ENCODE measurements at places on chromosomes 3 and 15.

DNA sequence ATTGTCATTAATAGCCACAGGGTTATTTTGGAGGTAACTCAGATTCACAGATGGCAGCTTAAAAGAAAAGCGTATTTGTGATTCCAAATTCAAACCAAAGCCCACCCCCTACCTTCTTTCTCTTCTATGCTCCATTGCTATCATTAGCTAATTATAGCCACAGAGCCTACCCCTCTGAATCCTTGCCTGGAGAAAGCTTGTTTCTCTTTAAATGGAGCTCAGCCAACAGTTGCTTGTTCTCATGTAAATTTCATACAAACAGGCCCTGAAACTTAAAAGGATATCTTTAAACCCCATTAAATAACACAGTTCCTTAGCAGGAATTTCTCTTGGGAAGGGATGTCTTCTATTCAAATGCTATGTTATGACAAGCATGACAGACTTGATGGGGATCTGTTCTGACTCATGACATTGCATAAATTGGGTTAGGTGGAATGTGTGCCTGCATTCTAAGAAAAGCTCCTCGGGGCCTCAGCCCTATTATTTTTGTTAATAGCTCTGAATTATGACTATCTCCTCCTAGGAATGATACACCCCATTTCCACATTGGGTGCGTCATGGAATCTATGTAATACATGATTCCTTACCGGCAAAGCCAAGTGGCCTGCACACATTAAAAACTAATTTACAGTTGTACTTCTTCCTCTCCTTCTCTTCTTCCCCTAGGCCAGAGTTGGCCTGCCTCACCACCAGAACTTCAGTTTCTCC lies 265.8 kb downstream of the TAFA4 start:
- DNase-seq, result no peak

DNA sequence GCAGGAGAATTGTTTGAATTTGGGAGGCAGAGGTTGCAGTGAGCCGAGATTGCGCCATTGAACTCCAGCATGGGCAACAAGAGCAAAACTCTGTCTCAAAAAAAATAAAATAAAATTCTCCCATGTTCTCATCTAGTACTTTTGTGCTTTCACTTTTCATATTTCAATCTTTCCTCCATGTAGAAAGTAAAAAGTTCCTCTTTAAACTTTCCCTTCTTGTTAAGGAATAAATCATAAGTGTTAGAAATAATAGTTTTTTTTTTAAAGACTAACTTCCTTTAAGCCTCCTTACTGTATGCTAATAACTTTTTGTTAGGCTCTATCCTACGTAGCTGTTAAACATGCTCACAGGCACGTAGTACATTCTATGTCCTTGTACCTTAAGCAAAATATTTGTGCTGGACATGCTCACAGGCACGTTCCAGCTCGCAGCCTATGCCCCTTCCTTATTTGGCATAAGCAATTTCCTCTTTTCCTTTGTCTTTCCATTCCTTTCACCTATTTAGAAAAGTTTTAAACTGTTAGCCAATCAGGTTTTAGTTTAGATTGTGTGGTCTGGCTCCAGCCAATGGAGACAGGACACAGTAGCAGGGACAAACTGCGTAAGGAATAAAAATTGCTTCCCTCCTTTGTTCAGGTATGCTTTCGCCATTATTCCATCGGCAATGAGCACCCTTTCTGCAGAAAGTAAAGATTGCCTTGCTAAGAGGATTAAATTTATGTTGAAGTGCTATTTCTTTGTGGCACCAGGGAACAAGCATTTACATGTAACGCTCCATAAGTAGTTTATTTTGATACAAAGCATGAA lies 38.9 kb upstream of the PIK3CB start:
- DNase-seq, result no peak

- no peak for DNase-seq
Observed at GRCh38 chr3:105085506-105085905, 281.2 kb upstream of the ALCAM start.

GRCh38 chr3:53357458-53357857 lies 10.1 kb upstream of the DCP1A start:
- DNase-seq, result peak; percentile 72

GRCh38 chr3:18223571-18223970 lies 201.6 kb downstream of the SATB1 start:
- DNase-seq, result peak; percentile 82

DNA sequence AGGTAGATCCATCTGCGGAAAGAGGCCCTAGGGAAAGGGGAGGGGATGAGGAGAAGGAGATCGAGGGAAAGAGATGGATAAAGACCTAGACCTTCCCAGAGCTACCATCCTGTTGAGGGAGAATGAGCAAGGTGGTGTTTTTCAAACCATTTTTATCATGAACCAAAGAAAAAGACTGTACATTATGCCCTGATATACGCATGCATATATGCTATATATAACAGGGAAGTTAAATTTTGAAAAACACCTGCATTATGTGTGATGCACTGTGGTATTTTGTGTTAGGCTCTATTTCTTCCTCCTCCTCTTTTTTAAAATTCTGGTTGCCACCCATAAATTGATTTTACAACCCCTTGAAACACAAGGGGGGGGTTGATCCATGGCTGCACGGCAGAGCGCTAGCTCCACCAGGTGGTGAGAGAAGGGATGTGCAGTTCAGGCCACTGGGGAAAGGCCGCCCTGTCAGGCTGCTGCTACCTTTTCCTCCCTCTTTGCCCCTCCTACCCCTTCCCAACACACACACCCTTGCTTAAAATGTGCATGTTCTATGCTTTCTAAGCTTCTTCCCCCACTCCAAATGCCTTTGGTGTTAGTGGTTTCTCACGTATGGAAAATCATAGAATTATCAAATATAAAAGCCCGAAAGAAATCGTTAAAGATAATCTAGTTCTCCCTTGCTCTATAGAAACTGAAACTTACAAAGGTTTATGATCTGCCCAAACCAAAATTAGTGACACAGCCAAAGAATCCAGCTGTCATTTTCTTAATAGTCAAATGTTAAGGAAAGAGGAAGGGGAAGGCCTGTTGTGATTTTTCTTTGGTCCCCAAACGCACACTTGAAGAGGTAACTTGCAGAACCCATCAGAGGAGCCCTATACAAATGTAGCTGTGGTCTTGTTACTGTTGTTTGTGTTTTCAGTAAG lies 262.0 kb upstream of the UMPS start:
- peak; percentile 71 for DNase-seq

DNA sequence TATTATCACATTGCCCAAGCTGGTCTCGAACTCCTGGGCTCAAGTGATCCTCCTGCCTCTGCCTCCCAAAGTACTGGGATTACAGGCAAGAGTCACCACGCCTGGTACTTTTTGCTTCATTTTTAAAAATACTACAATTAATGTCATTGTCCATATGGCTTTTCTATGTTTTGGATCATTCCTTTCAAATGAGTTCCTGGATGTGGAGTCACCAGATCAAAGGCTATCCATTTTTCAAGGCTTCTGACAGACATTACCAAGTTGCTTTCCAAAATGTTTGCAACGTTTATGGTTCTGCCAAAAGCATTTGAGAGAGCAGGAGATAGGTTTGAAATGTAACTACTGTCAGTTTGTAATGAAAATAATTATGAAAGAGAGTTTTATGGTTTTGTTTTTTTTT lies 34.2 kb upstream of the BCL2L10 start:
- no peak for DNase-seq

- peak; percentile 7 for DNase-seq
Observed at GRCh38 chr3:105730801-105731354, 137.9 kb downstream of the CBLB start.

GRCh38 chr3:130759692-130760338 lies 13.2 kb upstream of the PIK3R4 start:
- peak; percentile 93 for DNase-seq

DNA sequence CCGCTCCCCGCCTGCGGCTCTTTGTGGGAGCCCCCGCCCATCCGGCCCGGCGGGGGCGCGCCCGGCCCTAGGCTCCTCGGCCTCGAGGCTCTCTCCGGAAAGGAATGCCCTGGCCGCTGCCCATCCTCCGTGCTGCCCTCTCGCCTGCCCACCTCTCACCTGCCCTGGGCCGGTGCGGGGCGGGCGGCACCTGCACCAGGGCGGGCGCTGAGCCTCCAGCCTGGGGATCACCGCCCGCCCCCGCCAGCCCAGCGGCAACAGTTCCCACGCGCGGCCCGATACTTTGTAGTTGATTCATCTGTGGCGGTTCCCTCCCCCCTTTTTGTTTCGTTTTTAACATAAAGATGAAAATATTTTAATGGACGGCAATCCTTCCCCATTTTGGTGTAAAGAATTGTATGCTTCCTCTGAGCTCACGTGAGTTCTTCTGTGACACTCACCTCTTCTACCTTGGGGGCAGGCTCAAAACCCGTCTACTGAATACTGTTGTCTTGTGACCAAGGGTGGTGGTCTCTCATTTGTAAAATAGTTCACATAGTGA lies 1.9 kb downstream of the KLF13 start:
- peak; percentile 61 for DNase-seq

- DNase-seq, result no peak
Observed at GRCh38 chr15:87715252-87715651, 541.3 kb downstream of the NTRK3 start.

DNA sequence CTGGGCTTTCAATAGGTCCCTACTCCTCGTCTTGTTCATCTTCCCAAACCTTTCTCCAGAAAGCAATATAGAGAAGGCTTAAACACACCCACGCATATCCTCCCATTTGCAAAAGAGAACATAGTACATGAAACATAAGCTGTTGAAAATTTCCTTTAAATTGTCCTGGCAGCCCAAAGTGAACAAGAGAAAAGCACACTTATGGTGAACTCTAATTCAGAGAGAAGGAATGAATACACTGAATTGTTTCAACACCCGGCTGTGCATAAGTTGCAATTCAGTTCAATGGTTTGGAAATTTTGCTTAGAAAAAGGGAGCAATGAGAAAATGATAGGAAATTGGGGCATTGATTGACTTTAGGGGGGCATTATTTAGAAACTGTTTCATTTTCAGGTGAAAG lies 202.6 kb downstream of the TIGIT start:
- no peak for DNase-seq

DNA sequence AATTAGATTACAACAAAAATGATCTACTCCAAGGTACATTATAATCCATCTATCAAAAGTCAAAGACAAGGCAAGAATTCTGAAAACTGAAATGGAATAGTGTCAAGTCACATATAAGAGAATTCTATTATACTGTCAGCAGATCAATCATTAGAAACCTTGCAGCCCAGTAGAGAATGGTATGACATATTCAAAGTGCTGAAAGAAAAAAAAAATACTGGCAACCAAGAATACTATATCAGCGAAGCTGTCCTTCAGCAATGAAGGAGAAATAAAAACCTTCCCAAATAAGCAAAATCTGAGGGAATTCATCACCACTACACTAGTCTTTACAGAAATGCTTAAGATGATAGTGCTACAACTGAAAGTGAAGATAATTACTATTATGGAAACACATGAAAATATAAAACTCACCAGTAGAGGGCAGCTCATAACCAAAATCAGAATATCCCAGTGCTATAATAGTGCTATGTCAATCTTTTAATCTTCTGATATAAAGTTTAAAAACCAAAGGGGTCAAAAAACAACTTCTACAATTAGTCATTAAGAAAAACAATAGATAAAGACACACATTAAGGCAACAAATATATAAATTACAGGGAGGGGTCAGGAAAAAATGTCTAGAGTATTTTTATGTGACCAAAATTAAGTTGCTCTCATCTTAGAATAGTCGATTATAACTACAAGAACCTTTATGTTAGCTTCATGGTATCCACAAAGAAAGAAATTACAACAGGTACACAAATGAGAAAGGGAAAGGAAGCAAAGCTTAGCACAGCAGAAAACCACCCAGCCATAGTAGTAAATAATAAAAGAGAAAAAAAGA lies 190.7 kb upstream of the CNTN6 start:
- DNase-seq, result peak; percentile 49

DNA sequence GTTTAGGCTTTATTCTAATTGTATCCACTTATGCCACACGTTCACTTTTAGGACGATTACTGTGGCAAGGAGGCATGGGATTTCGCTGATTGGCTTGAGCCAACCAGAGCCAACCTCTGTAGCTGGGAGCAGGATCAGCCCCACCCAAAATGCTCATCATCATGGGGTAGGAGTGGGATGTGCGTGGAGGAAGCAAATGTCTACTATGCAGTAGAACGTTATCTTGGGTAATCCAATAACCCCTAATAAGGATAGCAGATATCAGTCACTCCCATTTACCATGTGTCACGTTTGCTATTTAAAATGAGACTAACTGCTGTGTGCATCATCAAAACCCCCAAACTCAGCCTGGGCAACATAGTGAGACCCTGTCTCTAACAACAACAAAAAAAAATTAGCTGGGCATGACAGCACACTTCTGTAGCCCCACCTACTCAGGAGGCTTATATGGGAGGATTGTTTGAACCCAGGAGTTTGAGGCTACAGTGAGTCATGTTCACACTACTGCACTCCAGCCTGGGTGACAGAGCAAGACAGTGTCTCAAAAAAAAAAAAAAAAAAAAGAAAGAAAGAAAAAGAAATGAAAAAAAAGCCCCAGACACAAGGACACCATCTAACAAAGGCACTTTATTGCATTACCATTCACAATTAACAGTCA lies 17.8 kb upstream of the ITGB5 start:
- no peak for DNase-seq

GRCh38 chr3:193446965-193447602 lies 68.5 kb upstream of the ATP13A5 start:
- peak; percentile 39 for DNase-seq

DNA sequence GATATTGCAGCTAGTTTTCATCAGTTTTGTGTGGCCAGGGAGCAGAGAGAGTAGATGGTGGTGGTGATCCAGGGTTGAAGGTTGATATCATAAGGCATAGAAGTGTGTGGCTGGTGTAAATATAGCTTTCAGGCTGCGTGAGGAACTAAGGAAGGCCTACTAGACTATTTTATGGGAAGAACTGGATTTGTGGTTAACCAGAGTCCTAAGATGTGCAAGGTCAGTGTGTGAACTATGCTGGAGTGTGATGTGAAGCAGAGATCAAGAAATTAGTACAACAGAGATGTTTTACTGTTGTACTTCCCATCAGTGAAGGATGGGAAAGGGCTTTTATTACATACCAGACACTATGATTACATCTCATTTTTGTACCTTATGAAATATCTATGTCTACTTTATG lies 41.5 kb downstream of the MAPK6 start:
- no peak for DNase-seq

GRCh38 chr15:80699981-80700380 lies 4.9 kb downstream of the ABHD17C start:
- DNase-seq, result no peak

DNA sequence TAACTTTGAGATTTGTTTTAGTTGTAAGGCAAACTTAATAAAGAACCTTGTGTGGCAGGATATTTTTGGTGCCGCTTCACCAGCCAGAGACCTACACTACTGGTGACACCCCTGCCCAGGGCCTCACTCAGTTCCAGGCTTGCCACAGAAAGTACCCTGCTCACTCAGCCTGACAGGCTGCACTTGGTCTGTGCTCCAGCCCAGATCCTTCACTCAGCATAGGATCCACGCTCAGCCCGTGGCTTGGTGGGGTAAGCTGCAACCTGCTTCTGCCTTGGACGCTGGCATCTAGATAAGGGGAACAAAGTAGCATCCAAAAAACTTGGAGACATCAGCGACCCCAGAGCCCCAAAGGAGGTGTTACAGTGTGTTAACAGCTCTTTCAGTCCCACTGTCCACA lies 825.5 kb downstream of the EPHA3 start:
- no peak for DNase-seq

GRCh38 chr15:69648775-69649735 lies 196.4 kb downstream of the RPLP1 start:
- DNase-seq, result no peak
